DMS153 (cell line): ENCODE measurements at places on chromosomes 5 and 9.

DNA sequence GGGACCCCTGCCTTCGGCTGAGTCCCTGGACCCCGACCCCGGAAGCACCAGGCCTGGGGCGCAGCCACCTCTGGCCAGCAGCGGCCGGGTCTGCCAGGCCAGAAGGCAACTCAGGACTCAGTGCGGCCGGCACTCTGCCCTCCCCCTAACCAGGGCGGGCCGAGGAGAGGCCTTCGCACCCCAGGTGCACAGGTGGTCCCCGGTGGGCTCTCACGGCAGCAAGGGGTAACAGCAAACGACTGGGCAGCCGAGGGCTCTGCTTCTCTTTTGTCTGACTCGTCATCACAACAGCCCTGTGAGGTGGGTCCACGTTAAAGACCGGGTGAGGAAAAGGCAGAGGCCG lies 20.7 kb upstream of the NOTCH1 start:
- DNase-seq, result no peak

GRCh38 chr9:25677301-25678146 lies 720 bp downstream of the TUSC1 start:
- DNase-seq, result no peak

DNA sequence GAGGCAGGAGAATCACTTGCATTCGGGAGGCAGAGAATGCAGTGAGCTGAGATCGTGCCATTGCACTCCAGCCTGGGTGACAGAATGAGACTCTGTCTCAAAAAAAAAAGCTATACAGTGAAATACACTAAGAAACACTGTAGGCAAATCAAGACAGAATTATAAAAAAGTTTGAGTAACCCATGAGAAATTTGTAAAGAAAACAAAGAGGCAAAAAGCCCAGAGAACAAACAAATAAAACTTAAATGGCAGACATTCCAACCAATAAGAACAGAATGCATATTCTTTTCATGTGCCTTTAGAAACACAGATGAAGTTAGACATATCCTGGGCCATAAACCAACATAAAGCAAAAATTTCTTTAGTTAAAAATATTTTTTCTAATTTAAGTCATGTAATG lies 30.6 kb downstream of the ZNF169 start:
- no peak for DNase-seq

DNA sequence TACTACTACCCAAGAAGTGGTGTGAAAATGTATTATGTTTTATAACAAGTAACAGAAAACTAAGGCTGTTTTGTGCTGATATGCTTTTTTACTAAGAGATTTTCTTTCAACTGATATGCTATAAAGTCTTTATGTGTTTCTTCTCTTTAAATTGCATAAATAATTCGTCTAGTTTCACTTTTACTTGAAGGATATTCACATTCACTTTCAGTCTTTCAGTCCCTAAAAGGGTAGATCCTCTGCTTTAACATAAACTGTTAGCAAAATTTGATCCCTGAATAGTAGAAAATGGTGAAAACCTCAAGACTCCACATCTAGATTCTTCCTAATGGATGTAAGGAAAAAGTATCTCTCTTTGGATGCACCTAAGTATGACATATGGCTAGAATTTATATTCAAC lies 69.0 kb upstream of the FST start:
- no peak for DNase-seq

GRCh38 chr5:63959177-63959982 lies 2.9 kb downstream of the HTR1A start:
- DNase-seq, result no peak

- no peak for DNase-seq
Measured at GRCh38 chr9:36424289-36425055, 24.4 kb upstream of the RNF38 start.

DNA sequence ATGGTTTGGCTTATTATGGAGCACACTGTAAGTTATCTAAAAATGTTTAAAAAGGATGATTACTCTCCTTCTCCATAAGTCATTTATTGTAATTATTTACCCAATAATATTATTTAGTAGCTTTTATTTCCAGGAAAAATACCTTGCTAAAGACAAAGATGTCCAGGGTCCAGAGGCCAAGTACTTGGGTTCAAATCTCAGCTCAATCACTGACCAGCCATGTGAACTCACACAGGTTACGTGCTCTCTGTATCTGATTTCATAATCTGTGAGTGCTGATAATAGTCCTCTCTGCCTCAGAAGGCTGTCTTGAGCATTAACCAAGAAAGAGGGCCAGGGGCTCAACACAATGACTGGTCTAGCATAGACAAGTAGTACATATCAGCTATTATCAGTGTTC lies 27.0 kb downstream of the ALDH1A1 start:
- DNase-seq, result no peak

DNA sequence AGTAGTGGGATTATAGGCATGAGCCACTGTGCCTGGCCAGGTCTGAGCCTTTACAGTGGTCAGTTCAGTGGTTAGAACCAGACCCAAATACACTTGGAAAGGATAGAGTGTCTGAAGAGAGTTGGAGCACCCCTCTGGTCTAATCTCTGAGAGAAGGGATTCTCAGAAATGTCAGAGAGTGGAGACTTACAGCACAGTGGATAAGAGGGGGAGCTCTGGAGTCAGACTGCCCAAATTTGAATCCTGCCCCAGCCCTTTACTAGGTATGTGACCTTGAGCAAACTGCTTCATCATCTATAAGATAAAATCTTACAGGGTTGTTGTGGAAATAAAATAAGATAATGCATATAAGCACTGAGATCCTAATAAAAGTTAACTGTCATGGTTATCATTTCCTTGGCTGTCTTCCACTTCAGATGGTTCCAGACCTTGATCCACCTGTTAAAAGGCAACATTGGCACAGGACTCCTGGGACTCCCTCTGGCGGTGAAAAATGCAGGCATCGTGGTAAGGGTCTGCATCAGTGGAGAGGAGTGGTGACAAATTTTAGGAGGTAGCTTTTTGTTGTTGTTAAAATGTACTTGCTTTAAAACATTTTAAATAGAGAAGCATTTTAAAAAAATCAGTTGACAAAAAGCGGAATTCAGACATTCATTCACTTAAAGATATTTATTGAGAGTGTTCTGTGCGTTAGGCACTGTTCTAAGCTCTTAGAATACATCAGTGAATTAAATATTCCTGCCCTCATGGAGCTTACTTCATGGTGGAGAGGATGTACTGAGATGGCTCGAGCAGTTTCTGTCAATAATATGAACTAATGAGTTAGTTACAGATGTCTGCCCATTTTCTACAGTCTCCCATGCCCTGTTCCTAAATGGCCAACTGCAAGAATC lies 16.0 kb downstream of the SLC36A1 start:
- DNase-seq, result no peak

GRCh38 chr5:64690417-64691151 lies at the start of gene SHISAL2B:
TSS of gene SHISAL2B (plus strand) at chr5:64690503. CDS start at chr5:64690624, 121 bp downstream.
- DNase-seq, result no peak

DNA sequence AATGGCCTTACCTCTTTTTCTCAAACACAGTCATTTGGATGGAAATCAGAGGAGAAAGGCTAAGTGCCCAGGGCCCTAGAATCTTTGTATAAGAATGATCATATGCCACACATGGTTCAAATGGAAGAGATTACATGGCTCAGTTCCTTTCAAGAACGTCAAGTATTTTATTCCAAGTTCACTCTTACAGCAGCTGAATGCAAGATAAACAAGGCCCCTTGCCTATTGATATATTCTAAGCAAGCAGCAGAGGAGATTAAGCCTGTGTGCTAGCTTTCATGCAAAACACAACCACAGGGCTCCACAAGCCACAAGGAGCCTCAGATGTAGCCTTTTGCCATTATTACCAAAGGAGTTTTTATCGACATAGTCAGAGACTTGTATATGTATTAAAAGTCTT lies 55.3 kb upstream of the SLCO6A1 start:
- no peak for DNase-seq

- DNase-seq, result no peak
Measured at GRCh38 chr5:880816-881550, 11.6 kb downstream of the BRD9 start.

GRCh38 chr5:88948746-88949600 lies 66.0 kb upstream of the MEF2C start:
- no peak for DNase-seq

- DNase-seq, result no peak
Measured at GRCh38 chr5:101278011-101278687, 375.1 kb upstream of the ST8SIA4 start.

DNA sequence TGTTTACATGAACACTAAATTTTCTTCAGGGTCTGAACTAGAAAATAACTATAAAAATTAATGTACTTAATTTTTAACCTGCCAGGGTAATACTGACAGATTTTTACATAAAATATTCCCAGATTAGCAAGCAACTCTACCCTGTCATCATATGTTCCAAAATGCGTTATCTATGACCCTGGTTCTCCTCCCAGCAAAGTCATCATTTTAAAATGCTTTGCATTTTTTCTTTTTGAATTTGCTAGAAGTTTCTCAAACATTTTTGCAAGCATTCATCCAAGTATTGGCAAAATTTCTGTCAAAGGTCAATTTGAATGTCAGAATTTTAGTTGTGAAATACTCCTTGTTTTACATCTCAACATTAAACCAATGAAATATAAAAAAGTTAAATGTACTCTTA lies 144.5 kb upstream of the FTMT start:
- DNase-seq, result no peak

GRCh38 chr9:89363311-89363670 lies 45.0 kb downstream of the SECISBP2 start:
- DNase-seq, result no peak

DNA sequence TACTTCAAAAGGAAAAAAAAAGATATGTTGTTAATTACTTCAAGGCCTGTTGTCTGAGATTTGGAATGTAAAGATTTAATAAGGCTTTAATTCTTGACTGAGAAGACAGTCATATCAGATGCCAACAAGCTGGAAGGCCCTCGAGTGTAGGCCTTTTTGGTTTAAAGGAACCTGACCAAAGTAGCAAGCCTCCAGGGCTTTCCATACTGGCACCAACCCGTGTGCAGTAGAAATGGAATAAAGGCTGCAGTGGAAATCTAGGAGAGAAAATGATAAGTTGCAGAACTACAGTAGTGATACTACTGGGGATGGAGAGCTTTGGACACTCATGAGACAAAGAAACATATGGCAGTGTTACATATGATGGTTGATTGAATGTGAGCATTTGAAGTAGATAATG lies 358.0 kb downstream of the TAF11L14 start:
- no peak for DNase-seq

GRCh38 chr9:32344551-32345182 lies 39.8 kb upstream of the ACO1 start:
- DNase-seq, result no peak

DNA sequence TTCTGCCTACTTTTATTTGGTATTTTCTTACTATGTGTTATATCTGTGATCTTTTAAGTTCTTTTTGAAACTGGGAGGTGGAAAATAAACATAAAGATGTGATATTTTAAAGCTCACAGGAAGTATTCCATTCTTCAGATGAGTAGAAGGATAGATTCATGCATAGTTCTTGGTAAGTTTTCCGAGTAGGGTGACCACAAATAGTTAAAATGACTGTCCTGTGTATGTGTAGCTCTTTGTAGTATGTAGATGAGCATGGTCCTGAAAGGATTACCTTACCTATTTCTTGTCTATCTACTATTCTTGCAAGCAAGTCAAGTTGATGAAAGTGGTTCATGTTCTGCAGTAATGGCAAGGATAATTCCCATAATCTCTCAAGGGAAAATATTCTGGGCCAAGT lies 47.7 kb downstream of the SRFBP1 start:
- no peak for DNase-seq

DNA sequence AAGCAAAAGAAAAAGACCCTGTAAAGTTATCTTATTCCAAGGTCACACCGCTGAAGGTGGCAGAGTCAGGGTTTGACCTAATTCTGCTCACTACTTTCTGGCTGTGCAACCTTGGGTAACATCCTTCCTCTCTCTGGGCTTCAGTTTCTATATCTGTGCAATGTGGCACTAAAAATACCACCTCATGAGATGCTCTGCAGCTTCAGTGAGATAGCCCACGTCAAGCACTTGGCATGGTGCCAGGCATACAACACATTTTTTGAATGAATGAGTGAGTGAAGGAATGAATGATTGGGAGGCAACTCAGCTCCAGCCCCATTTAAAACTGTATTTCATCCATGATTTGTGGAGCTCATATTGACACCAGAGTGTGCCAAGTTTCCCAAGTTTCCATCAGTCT lies 62.3 kb downstream of the FOXI1 start:
- DNase-seq, result no peak

DNA sequence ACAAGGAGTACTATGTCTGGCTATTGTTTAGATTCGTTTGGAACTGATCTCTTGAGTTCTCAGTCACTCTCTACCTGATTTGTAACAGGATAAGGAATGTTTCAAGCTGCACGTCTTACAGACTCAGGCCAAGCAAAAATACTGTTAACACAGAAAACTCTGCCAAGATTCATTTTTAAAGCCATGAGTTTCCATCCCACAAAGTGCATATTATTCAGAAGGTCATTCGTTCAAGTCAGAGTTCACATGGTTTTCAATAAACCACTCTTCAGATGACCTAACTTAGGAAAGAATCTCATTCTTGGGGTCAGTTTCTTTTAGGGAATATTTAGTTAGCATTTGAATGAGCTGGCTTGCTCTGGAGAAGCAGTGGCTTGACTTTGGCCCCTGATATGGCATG lies 49.3 kb downstream of the F2R start:
- DNase-seq, result no peak

DNA sequence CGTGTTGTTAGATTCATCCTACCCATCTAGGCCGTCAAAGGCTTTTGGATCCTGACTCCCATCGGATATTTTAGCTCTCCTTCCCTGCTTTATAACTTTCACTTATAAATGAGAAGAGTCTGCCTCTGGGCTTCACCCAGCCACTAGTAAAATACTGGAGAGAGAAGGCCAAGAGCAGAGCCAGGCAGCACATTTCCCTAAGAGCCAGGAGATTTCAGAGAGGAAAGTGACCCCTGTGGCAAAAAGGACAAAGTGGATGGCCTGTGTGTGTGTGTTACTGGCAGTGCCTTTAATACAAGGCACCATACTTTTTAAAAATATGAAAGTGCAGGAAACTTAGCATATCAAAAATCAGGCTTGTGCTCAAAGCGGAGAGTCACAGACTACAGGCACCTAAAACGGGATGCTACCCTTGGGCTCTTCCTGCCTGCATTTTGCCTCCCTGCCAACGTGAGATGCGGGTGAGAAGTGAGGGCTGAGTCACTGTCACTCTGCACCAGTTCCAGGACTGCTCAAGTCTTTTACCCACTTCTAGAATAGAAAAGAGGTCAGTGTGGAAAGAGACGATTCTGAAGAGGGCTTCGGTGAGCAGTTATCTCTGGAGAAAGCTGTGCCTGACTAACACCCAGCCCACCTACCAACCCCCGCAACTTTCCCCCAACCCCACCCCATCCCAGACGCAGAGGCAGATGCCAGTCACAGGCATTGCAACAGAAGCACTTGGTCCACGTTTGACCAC lies 15.9 kb downstream of the NFIL3 start:
- DNase-seq, result no peak

GRCh38 chr5:157175071-157175612 lies 5.5 kb upstream of the ITK start:
- DNase-seq, result no peak
